ENCODE measurements at places on chromosomes 13 and 19.

- DNase-seq = no peak
These were observed 44.8 kb upstream of the FLT1 start for GRCh38 chr13:28539625-28540286.

DNA sequence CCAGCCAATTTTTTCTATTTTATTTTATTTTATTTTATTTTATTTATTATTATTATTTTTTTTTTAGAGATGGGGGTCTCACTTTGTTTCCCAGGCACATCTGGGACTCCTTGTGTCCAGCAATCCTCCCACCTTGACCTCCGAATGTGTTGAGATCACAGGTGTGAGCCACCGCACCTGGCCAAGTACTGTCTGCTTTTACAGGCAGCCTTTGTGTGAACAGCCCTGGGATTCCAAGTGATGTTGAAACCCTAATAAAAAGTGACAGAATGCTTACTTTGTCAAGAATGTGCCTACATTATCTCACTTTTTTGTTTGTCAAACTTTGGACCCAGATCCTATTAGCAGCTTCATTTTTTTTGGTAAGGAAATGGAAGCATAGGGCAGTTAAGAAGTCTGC lies 220.1 kb upstream of the EDNRB start:
- DNase-seq = no peak

DNA sequence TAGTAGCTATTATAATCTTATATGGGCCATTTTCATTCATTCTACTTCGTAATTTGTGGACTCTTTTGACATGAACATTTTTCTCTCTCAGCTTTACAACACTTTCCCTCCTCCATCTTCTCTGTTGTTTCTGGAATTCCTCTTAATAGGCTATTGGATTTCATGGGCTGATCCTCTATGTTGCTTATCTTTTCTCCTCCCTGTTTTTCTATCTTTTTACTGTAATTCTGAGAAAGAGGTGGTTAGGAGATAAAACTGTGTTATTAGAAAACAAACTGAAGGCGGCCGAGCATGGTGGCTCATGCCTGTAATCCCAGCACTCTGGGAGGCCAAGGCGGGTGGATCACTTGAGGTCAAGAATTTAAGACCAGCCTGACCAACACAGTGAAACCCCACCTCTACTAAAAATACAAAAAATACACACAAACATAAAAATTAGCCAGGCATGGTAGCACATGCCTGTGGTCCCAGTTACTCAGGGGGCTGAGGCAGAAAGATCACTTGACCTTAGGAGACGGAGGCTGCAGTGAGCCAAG lies 188.1 kb downstream of the UGGT2 start:
- DNase-seq = no peak

DNA sequence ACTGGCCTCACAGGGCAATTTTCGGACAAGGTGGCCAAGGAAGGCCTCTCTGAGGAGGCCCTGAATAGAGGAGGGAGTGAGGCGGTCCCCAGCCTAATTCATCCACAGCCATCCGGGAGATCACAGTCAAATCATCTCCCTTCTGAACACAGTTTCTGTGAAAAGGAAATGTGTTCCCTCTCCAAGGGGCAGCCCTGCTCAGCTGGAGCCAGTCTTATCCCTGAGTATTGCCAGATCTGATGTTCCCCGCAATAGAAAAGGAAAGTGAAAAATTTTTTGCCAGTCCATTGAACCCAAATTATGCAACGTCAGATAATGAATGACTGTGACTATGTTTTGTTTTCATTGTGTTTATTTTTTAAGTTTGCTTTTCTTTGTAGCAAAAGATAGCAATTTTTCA lies 125.9 kb downstream of the SIPA1L3 start:
- DNase-seq = no peak

DNA sequence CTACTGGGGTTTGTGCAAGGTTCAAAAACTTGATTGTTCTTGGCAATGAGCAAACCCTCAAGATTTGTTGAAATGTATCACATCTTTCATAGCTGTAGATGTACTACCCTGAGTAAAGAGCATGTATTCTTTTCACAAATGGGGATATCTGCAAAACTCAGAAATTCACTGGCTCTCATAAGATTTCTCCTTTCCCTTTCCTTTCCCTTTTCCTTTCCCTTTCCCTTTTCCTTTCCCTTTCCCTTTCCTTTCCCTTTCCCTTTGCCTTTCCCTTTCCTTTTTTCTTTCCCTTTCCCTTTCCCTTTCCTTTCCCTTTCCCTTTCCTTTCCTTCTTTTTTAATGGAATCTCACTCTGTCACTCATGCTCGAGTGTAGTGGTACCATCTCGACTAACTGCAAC lies 69.1 kb downstream of the FNDC3A start:
- no peak for DNase-seq

DNA sequence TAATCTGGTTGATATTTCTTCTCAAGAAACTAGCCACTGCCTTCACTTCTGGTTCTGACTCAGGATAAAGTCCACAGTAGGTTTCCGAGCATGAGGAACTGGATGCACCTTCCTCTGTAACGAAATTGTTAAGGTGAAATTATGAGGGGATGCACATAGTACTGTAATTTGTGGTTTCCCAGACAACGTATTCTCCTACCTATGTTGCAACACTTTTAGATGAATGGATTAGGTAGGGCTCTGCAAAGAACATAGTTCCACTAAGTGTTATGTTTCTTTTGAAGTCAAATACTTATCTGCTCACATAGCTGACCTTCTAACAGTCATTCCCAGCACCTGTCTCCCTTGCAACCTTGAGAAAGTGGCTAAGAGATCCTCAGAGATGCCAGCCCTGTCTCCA lies 5.7 kb upstream of the ZC3H13 start:
- no peak for DNase-seq

GRCh38 chr13:79512950-79513349 lies 32.0 kb downstream of the NDFIP2 start:
- DNase-seq = no peak

GRCh38 chr13:31322702-31323405 lies 123.1 kb downstream of the B3GLCT start:
- DNase-seq = no peak

DNA sequence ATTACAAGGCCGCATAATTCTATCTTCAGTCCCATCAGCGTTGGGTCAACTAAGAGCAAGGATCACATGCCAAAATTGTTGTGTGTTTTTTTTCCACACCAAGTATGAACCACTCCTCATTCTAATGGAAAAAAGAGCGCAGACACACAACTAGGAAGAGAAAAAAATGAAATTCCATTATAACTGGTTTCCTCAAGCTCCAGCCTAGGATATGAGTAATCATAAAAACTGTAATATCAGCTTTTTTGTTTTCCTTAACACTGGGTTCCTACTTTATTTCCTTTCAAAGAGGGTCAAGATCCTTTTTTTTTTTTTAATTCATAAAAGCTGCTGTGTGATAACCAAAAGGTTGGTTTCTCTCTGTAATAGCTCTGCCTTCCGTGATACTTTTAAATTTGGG lies 19.4 kb downstream of the TSHZ3 start:
- DNase-seq = no peak

- DNase-seq = no peak
These were observed 697 bp downstream of the FCGRT start for GRCh38 chr19:49512970-49513745.

Data from stimulated activated CD8-positive, alpha-beta memory T cell treated with anti-CD3 and anti-CD28 coated beads, Interleukin-2, amount 100 ng/mL, for 1 hour (primary cell).